Osteocyte (in vitro differentiated cells): ENCODE measurements at places on chromosomes 5 and 9.

GRCh38 chr5:135489466-135490244, 37.5 kb upstream of the TIFAB start:
- DNase-seq = no peak

GRCh38 chr5:35838370-35839042, 18.2 kb upstream of the IL7R start:
- no peak for DNase-seq

- DNase-seq = no peak
Observed at GRCh38 chr5:114416254-114416653, 54.4 kb downstream of the KCNN2 start.

- no peak for DNase-seq
Observed at GRCh38 chr9:35948451-35948850, 9.5 kb downstream of the OR2S2 start.

DNA sequence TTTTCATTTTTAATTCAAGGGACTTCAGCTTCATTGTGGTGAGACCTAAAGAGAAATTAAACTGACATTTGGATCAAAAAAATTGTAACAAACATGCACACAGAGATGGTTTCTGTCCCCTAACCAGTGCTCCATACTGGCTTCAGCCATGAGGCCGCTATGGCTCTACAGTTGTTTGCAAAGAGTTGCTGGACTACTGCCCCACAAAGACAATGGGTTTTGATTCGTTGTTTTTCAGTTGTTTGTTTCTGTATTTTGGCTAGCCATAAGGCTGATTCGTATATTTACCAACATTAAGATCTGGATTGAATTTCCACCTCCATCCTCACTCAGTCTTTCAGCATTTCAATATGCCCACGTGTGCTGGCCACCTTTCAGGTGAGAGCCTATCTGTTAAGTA, 163.7 kb upstream of the KIF2A start:
- DNase-seq = no peak

GRCh38 chr5:96499753-96500345, 66.8 kb upstream of the PCSK1 start:
- no peak for DNase-seq

DNA sequence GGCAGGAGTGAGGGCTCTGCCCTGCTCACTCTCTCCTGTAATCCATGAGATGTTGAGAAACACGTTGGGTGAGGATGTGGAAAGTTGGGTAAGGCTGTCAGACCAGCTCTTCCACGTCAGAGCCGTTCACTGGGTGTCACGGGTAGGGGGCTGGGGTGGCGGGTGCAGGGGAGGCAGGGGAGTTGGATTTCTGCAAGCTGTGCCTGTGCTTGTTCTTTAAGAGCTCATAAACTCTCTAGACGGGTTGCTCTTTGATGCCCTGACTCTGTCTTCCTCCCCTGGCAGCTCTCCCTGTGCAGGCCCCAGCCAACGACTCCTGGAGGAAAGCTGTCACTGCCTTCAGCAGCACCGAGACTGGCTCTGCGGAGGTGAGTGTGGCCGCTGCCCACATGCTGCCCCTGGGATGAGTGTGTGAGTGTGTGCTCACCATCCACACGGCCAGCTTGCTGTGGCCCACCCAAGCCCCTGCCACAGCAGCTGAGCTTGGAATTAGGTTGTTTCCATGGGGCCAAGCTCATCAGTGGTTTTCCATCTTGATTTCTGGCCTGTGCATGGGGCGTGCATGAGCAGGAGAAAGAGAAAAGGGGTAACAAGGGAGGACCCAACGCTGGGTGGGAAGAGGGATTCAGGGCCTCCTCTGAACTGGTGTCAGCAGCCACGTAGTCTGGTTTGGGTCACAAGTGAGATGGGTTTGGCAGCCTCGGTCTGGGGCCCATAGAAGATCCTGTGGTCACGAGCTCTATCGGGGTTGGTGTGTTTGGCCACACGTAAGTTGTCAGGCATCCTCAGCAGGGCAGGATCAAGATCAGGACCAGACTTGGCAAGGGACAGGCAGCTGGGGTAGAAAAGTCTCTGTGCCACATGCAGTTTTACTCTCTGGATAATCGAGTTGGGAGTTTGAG, 21.0 kb upstream of the POMT1 start:
- DNase-seq = no peak

DNA sequence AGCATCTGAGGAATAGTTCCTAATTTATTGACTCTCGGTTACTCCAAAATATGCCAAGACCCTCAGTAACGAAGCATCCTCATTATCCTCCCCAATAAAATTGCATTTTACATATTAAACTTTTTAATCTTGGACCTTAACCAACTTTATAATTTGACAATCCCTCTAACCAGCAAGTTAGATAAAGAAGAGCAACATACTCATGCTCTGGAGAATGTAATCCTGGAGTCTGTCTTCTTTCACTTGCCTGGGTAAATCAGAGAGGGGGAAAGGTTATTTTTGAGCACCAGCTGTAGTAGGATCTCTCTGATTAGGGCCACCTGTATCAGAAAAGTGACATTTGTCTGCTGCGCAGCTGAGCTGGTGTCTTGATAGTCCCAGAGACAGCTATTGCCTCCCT, 59.8 kb downstream of the NDFIP1 start:
- DNase-seq = no peak

- no peak for DNase-seq
Observed at GRCh38 chr9:134937566-134938345, 20.0 kb upstream of the FCN1 start.

DNA sequence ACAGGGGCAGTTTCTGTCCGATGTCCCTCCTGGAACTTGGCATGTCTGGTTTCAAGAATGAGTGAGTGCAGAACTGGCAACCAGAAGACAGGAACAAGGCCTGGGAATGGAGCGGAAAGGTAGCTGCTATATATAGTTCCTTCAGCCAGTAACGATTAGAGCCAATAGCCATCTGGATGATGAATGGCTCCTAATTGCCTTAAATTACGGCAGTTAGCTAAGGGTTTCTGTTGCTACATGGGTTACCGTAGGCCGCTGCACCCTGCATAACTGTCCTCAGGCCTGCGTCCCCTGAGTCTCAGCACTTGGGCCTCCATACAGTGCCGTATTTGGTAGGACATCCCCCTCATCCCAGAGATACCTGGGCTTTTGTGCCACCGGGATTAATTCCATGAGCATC, 29.4 kb downstream of the WWC1 start:
- DNase-seq = no peak

- no peak for DNase-seq
Observed at GRCh38 chr9:24939109-24939850, 393.6 kb upstream of the IZUMO3 start.
